Lower leg skin (tissue), 4 donors: ENCODE measurements at places on chromosomes 6 and 20. TPM values are rescaled to one million over a fixed set of nuclear protein-coding genes. Genes with fewer than 3 reads are reported as not detected.

DNA sequence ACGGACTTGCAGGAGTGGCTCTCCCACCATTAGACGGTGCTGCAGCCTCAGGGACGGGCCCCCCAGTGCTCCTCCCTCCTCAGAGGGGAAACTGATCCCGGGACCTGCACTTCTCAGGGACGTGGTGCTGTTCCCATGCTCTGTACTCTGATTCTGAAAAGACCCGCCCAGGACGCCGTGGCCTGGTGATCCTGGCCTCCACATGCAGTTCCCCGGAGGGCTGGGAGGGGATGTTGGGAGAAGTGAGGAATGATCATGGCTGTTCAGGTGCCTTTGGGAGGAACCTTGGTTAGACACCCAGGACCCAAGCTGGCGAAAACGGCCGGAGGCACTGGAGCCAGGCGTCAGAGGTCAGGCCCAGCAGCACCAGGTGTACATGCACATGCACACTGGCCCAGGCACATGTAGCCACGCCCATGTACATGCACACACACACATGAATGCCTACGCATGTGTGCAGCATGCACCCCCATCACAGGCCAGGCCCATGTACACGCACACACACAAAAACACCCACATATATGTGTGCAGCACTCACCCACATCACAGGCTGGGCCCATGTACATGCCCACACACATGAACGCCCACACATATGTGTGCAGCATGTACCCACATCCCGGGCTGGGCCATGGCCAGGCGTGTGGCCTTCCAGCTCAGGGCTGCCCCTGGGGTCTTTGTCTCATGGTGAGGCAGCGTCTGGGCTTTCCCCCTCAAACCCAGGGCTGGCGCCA, 52.6 kb upstream of the DACT2 start:
- peak; percentile 80 for DNase-seq

DNA sequence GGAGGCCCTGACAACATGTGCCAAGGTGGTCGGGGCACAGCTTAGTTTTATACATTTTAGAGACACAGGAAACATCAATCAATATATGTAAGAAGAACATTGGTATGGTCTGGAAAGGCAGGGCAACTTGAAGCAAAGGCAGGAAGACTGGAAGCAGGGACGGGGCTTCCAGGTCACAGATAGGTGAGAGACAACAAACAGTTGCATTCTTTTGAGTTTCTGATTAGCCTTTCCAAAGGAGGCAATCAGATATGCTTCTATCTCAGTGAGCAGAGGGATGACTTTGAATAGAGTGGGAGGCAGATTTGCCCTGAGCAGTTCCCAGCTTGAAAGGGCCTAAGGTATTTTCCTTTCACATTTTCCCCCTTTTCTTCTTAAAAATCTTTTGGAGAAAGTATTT, 311.0 kb upstream of the RGS17 start:
- no peak for DNase-seq

Gene COL10A1
- total RNA-seq, result not detected

Gene CLPSL2
- not detected for total RNA-seq

DNA sequence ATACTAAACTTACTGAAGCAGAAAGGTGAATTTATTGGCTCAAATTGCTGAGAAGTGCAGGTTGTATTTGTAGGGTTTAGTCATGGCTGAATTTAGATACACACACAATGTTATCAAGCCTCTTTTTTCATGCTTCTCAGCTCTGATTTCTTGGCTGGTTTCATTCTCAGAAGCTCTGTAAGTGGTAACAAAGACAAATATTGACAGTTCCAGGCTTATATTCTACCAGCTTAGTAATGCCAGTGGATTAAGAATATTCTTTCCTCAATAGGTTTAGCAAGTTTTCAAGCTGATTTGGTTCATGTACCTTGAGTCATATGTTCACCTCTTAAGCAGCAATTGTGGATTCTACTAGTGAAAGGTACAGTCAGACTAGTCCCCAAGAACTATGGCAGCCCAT, 52.1 kb upstream of the PKIB start:
- no peak for DNase-seq

Gene BMP5
- not detected for total RNA-seq

DNA sequence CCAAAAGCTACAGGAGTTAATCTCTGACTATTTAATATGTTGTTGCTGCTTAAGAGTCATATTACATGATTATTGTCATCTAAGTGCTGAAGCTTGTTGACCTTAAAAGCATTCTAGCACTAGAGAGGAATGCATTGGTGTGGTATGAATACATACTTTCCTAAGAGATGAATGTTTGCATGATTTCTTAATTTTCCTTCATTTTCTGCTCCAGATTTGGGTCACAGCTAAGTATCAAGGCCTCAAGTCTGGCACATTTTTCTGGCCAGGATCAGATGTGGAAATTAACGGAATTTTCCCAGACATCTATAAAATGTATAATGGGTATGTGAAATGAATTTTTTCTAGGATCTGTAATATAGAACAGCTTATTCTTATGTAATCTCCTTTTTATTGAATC, 53.6 kb downstream of the ENPP1 start:
- DNase-seq, result no peak

- no peak for DNase-seq
Measured at GRCh38 chr6:13395272-13396237, 67.2 kb upstream of the TBC1D7 start.

Gene EIF6
- 193 TPM for total RNA-seq

- no peak for DNase-seq
Measured at GRCh38 chr6:142459271-142459670, 157.5 kb downstream of the ADGRG6 start.

- DNase-seq, result no peak
Measured at GRCh38 chr6:152948150-152948768, 34.6 kb downstream of the FBXO5 start.

- no peak for DNase-seq
Measured at GRCh38 chr20:3800878-3801260, 4.8 kb downstream of the CDC25B start.

DNA sequence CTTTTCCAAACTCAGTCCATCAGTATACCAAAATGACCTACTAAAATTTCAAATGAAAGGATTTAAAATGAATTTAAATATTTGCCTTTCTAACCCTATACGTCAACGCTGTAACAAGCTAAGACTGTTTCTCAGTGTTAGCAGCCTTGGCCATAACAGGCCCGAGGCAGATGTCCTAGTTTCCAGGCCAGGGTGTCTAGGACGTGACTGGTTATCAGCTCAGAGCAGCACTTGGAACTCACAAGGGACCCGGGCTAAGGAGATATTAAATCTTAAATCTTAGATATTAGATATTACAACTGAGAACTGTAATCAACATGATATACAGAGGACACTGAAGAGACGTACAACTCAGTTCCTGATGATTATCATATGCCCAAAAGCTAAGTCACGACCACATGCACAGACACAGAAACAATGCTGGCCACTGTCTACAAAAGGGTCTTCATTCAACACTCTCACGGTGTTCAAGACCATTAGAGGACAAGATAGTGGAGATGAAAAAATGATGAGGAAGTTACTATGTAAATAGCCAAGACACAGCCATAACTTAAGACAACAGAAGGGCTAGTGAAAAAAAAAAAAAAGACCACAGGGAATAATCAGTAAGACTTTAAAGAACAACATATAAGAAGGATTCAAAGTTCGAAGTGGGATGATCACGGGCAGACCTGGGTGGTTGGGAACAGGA, at the start of gene CLDN20:
Gene CLDN20 (plus strand): TSS at position 641 of the 691 bp plus-strand sequence. CDS start 11,707 bp downstream, outside the sequence.
- DNase-seq, result no peak

Gene TENT5A
- total RNA-seq, result 23.7 TPM

Gene ERVFRD-1
- total RNA-seq, result not detected

DNA sequence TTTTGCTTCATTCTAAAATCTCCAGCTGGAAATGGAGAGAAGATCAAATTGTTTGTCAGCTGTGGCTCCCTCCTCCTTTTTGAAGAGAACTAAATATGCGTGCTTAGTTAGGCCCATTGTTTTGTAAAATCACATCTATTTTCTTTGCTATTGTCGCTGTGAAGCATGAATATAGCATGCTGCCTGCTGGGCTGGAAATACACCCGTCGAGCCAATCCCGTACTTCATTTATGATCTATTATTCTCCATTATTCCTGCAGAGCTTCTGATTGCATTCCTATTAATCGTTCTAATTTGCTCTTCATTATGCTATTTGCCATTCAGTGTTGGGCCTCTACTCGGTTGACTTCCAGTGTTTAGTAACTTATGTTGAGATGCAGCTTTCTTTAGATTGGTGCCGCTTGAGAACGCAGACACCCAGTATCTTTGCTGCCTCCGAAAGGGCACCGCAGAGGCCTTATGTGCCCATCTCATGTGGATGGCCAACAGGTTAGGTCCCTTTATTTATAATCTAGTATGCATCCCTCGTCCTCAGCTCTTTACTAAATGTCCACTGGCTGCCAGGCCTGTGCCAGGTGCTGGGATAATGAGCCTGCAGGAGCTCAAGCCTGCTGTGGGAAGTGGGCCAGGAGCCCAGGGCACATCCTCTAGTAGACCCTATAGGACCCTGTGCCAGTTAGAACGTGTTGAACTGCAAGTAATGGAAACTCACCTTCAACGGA, 45.6 kb downstream of the FAM50B start:
- no peak for DNase-seq

- no peak for DNase-seq
Measured at GRCh38 chr20:35269055-35269781, 8.7 kb downstream of the MMP24OS start.

DNA sequence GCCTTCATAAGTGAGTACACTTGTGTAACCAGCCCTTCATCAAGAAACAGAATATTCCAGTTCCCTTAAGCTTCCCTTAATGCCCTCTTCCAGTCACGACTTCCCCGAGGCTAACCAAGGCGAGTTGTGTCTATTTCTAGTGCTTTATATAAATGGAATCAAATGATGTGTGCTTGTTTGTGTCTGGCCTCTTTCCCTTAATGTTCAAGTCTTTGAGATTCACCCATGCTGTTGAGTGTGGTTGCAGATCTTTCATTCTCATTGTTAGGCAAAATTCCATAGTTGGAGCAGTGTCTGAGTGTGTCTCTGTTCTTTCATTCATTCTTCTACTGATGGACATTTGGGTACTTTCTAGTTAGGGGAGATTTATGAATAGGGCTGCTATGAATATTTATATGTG, 135.0 kb downstream of the CEBPB start:
- no peak for DNase-seq

GRCh38 chr20:23515250-23515939, 24.5 kb downstream of the CST8 start:
- DNase-seq, result no peak

Gene PKHD1
- 0.22 TPM for total RNA-seq
